ENCODE measurements at places on chromosomes 7 and 10. TPM values are rescaled to one million over a fixed set of nuclear protein-coding genes. Genes with fewer than 3 reads are reported as not detected.

RAB19 gene
- 2.5 TPM for total RNA-seq

TMEM213 gene
- total RNA-seq: 0.05 TPM

ERLIN1 gene
- 12.1 TPM for total RNA-seq

SFTPA1 gene
- total RNA-seq: 1.4 TPM

TMEM270 gene
- total RNA-seq: 0.09 TPM

MKLN1 gene
- total RNA-seq: 28.9 TPM

RBM20 gene
- 1.6 TPM for total RNA-seq

EBF3 gene
- total RNA-seq: 1.5 TPM

PTN gene
- 20.6 TPM for total RNA-seq

ALOX5 gene
- 6.7 TPM for total RNA-seq

MBL2 gene
- total RNA-seq: 0.05 TPM

DNA sequence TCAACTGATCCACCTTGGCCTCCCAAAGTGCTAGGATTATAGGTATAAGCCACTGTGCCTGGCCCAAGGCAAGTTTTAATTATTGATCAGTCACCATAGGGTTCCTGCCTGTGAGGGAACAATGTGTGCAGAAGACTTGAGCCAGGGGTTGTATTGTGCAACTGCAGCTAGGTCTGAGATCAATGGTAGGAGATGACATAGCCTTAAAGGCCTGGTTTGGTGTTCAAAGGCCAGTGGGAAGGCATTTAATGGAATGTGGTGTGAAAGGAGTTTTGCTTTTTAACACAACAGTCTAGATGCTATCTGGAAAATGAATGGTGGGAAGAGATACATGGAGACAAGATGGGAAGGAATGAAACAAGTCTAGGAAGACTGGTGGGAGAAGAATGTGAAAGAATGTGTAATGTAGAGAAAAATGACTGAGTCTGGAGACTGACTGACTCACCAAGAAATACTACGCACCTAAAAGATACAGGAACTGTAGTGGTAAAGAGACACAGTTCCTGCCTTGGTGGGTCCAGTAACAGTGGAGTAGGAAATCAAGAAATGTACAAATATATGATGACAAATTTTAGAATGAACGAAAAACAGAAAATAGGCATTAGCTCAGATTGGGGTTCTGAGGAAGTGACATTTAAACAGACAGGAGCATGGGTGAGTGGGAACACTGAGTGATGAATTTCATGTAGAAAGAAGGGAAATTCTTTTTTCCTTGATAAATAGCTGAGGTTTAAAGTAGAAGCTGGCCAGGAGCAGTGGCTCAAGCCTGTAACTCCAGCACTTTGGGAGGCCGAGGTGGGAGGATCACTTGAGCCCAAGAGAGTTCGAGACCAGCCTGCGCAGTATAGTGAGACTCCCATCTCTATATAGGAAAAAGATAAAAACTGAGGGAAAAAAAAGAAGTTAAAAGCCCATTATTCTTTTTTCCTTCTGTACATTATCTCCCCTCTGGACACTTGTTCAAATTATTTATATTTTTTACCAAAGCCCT is 9.4 kb downstream of the HNRNPF start:
- DNase-seq: no peak

DNA sequence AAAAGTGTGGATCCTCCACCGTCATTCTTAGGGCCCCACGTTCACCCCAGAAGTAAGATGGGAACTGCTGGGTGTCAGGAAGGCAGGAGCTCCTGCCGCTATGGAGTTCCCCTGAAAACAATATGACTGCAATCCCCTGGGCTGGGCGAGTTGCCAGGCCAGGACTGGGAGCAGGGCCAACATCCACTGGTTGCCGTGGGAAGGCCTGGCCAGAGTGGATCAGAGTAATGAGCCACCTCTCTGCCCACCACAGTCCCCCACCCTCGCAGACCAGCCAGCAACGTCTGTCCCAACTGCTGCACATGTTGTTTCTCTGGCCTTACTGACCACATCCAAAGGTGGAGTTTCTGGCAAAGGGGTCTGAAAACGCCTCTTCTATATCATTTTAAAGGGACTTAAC is 86.6 kb downstream of the STRA8 start:
- DNase-seq: no peak

- no peak for DNase-seq
Measured at GRCh38 chr10:52599551-52600200, 172.9 kb downstream of the MBL2 start.

- no peak for DNase-seq
Measured at GRCh38 chr10:63563623-63564022, 42.4 kb downstream of the REEP3 start.

GRCh38 chr10:80191589-80192270 is 13.6 kb downstream of the ANXA11 start:
- DNase-seq: no peak

DNA sequence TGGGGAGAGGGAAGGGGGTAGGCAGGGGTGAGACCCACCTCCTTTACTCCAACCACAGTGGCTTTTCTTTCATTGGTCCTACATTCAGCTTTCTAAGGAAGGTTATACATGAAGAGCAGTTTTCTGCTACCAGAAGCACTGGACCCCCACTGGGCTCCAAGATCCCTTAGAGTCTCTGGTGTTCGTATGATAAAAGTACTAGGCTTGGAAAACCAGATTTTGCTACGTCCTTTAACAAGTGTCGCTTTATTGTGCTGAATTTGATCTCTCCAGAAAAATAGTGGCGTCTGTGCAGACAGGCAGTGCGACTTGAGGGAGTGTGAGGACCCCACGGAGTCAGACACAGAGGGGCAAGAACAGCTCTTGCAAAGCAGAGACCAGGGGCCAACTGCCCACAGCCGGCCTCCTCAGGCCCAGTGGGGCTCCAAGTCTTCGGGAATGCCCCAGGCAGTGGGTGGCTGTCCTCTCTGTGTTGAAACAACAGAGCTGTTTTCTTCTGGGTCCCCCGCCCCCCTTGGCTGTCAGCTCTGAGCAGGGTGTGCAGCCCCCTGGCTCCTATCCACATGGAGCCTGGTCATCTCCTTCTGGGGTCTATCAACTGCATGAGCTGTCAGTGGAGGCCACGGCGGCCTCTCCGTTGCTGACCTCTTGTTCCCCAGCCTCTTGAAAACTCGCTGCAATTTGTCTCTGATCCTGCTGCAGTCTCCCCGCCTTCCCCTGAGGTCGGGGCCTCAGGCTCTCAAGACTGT is 333.2 kb downstream of the RPS24 start:
- DNase-seq: no peak

GRCh38 chr10:69639291-69640195 is 9.5 kb downstream of the FAM241B start:
- peak; percentile 76 for DNase-seq

GRCh38 chr7:1691601-1692514 is 21.8 kb downstream of the ELFN1 start:
- DNase-seq: no peak

GRCh38 chr7:71300086-71300485 is 168.1 kb downstream of the GALNT17 start:
- no peak for DNase-seq

GRCh38 chr10:84574102-84574501 is 245.7 kb downstream of the CCSER2 start:
- DNase-seq: no peak

GRCh38 chr7:2004841-2005725 is 227.7 kb downstream of the MAD1L1 start:
- no peak for DNase-seq

DNA sequence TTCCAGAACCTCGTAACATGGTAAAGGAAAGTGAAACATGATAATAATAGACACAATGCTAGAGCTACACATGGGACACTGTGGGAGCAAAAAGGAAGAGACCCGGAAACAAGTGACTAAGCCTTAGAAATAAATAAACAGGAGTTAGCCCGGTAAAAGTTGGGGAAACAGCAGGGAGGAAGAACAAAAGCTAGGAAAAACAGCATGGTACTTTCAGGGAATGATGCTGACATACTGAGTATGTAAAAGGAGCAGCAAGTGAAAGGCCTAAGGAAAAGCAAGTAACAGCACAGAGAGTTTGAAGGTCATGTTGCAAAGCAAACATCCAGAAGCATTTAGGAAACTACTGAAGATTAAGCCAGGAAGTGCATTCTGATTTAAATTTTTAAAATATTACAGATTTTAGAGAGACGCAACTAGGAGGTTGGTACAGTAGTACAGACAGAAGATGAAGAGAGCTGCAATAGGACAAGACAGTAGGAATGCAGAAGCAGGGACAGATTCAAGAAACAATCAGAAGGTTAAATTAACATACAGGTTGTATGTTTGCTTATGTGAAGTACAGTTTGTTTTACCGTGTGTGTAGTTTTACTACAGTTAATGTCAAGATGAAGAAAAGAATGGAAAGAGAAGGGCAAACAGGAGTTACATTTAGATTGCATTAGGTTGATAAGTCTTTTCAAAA is 63.7 kb downstream of the ARHGAP12 start:
- DNase-seq: no peak

GRCh38 chr10:132626761-132627665 is 89.4 kb downstream of the INPP5A start:
- DNase-seq: no peak

- DNase-seq: no peak
Measured at GRCh38 chr10:33332183-33333065, 2.0 kb downstream of the NRP1 start.

DNA sequence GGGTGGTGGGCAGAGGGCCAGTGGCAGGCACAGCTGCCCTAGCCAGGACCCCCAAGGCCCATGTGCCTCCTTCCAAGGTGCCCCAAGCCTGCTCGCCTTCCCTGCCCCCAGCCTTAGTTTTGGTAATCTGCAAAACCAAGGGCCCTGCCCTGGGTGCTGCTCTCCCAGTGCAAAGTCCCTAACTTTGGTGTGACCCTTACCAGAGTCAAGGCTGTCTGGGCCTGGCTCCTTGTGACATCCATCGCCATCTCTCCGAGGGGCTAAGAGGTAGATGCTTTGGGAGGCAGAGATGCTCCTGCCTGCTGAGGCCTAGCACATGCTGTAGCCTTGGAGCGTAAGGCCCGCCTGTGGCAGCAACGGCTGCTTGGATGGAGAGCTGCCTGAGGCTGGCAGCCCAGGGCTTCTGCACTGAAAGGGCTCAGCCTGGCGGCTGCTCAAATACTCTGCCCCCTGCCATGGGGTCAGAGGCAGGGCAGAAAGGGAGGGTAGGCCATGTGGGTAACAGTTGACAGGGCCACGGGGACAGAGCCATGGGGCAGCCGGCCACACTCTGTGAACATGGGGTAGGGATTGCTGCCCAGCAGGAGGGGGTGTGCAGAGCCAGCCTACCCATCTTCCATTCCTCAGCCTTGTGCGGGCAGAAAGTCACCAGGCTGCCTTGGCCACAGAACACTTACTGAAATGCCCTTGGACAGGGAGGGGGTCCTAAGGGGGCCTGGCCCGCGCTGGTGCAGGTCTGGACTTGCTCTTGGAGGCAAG is 17.9 kb upstream of the MYL7 start:
- DNase-seq: no peak

Data from thymus (tissue), 14 donors.